ENCODE measurements at places on chromosomes 1 and 21.
A peak's percentile ranks its signal among the peaks of the same experiment; 100 is the strongest.

DNA sequence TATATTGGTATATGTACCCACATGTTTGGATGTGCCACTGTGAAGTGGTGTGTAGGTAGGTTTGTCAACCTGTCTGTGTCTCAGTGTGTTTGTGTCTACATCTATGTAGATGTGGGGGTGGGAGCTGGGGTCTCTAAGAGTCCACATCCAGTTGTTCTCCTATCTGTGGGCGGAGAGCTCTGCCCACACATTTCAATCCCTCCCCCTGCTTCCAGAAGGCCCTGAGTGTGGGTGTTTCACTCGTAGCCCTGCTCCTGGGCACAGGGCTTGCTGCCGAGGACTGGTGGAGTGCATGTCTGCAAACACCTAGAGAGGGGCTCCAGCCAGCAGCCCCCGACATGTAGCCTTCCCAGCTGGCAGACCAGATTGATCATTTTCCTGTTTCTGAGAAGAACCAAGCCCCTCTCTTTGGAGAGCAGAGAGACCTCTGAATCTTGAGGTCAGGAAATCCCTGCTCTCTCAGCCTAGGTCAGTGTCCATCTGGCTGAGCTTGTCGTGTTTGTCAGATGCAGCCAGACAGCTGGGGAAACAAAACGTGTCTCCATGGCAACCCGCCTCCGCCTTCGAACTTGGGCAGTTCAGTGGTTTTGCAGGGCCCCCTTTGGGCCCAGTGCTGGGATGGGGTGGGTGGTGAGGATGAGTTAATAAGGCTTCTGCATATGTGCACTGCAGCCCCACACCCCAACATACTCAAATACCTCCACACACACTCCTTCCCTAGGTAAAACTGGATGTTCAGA lies 31.2 kb upstream of the SYNC start:
- DNase-seq, result no peak

DNA sequence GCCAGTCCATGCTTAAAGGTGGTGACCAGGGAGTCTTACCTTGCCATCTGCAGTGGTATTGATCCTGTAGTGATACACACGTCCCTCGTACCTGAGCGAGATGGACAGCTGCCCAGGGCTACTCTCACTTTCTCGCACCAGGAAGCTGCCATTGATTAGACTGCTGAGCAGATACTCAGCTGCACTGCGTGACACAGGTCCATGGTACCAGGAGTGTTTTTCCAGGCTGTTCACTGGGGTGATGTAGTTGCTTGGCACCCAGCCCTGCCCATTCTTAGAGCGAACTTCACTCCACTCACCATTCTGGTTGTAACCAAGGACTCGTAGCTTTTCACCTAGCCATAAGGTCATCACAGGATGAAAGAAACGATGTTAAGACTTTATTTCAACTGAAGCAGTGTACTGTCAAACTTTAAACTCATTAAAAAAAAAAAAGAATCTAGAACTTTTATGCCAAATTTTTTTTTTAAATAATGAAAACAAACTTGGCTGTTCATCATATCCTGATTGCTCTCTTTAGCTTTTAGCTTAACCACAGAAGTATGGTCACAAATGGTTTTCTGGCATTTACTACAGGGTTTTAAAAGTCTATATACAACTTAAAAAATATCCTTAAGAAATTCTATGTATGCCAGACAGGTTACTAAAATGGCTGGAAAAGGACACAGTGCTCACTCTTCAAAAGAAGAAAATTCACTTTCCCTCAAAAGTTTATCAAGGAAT lies 44.6 kb downstream of the TOR3A start:
- no peak for DNase-seq

- no peak for DNase-seq
Measured at GRCh38 chr1:68442006-68442405, 7.7 kb downstream of the RPE65 start.

GRCh38 chr1:230778916-230779590 lies 31.9 kb downstream of the CAPN9 start:
- DNase-seq, result peak; percentile 49

DNA sequence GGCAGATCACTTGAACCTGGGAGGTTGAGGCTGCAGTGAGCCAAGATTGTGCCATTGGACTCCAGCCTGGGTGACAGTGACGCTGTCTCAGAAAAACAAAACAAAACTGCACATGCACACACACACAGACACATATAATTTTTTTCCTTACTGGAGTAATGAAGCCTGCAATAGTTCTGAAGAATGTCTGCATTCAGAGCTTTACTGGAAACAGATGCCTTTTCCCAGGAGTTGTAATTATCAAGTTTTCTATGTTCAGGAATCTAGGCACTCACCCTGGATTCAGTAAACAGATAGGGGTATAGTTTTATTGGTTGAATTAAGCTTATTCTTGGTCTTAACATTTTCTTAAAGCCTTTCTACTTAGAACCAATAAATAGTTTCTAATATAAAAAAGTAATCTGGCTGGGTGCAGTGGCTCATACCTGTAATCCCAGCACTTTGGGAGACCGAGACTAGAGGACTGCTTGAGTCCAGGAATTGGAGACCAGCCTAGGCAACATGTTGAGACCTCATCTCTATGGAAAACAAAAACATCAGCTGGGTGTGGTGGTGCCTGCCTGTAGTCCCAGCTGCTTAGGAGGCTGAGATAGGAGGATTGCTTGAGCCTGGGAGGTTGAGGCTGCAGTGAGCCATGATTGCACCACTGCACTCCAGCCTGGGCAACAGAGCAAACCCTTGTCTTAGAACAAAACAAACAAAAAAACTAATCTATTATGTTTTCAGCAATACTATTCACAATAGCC lies 15.8 kb downstream of the SPEN start:
- DNase-seq, result no peak

DNA sequence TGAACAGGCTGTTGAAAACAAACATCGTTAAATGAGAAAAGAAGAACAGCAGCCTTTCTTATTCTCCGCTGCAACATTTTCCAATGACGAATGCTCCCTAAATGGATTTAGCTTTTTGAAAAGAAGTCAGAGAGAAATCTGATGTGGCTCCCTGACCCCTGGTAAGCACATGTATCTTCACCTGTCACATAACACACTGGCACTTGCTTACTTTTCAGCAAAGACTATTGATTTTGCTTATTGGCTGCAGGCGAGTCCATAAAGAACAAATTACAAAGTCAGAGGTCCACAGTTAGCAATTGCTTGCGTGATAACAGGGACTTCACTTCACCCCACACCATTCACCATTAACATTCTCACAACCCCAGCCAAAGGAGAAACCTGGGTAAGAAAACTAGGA lies 362.8 kb downstream of the GPATCH2 start:
- DNase-seq, result no peak

GRCh38 chr1:172638885-172639831 lies 19.7 kb upstream of the FASLG start:
- DNase-seq, result peak; percentile 99

DNA sequence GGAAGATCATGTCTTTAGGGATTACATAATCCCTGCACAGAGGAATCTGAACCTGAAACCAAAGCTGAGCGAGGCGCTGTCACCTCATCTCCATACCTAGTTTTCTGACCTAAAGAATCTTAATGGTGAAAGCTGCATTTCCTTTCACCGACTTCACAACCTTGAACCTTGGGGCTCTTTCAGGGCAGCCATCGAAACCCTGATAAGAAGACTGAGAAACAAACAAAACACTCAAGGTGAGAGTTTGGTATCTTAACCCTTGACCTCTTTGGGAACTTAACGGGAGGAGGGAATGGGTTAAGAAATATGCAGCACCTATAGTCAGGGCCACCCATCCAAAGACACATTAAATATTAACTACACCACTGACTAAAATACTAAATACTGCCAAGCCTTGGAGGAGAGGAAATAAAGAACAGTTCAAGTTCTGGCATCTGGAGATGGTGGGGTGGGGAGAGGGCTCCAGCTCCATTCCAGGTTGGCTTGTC lies 2.0 kb downstream of the C1orf116 start:
- peak; percentile 58 for DNase-seq

GRCh38 chr1:32627596-32628162 lies 22.7 kb downstream of the ZBTB8OS start:
- DNase-seq, result no peak

DNA sequence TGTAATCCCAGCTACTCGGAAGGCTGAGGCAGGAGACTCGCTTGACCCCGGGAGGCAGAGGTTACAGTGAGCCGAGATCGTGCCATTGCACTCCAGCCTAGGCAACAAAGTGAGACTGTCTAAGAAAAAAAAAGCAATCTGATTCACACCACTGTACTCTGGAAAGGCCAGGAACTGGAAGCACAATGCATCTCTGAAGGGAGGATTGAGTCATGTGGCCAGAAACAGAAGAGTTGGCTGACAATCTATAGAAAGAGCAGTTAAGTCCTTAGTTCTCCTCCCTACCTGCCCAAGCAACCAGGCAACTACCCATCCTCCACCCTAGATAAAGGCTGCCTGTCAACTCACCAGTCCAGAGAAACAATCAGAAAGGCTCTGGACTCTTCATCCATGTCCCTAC lies 45.9 kb downstream of the PIK3R3 start:
- DNase-seq, result peak; percentile 53

- no peak for DNase-seq
Measured at GRCh38 chr1:198436276-198436675, 104.2 kb downstream of the ATP6V1G3 start.

DNA sequence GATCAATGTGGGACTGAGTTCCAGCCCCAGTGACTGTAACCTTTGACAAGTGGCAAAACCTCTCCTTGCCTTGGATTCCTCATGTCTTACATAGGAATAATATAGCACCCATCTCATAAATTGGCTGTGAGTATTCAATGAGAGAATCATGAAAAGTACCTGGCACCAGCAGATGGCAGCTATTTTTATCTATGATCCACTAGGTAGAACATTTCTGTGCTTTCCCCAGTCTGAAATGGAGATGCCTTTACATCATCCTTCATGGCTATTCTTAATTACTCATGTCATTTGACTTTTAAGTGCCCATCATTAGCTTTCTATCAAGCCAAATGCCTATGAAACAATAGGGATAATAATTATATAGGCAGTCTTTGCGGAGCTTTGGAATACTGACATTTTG lies 130.1 kb downstream of the TGFB2 start:
- DNase-seq, result peak; percentile 47

DNA sequence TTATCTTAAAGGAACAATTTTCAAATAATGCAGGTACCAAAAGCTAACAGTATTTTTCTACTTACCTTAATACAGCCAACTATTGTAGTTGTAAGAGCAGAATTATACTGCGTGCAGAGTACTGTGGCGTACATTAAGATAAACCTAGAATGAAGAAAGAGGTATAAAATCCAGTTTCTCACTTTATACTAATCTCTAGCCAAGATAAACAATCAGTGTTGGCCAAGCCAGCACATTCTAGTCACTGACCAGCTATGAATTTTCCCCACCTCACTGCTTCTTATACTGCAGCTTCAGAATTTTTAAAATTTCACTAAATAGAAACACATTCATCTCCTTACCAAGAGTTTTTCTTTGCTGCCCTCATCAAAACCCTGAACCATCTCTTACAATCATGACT lies 33.6 kb downstream of the SLC35D1 start:
- DNase-seq, result no peak

GRCh38 chr1:37038227-37039093 lies 4.1 kb upstream of the GRIK3 start:
- peak; percentile 29 for DNase-seq

- DNase-seq, result peak; percentile 89
Measured at GRCh38 chr1:219460896-219461815, 151.7 kb downstream of the ZC3H11B start.

- no peak for DNase-seq
Measured at GRCh38 chr1:227068883-227069282, 128.8 kb downstream of the COQ8A start.

GRCh38 chr1:20174937-20175666 lies 10.8 kb upstream of the UBXN10 start:
- no peak for DNase-seq

- DNase-seq, result peak; percentile 39
Measured at GRCh38 chr1:87149241-87150041, 179.2 kb upstream of the LMO4 start.

GRCh38 chr21:39915881-39916280 lies 48.6 kb downstream of the PCP4 start:
- no peak for DNase-seq

GRCh38 chr1:39091845-39092645 lies 65.9 kb downstream of the NDUFS5 start:
- DNase-seq, result peak; percentile 68

- DNase-seq, result no peak
Measured at GRCh38 chr21:18373606-18374005, 30.0 kb downstream of the TMPRSS15 start.

DNA sequence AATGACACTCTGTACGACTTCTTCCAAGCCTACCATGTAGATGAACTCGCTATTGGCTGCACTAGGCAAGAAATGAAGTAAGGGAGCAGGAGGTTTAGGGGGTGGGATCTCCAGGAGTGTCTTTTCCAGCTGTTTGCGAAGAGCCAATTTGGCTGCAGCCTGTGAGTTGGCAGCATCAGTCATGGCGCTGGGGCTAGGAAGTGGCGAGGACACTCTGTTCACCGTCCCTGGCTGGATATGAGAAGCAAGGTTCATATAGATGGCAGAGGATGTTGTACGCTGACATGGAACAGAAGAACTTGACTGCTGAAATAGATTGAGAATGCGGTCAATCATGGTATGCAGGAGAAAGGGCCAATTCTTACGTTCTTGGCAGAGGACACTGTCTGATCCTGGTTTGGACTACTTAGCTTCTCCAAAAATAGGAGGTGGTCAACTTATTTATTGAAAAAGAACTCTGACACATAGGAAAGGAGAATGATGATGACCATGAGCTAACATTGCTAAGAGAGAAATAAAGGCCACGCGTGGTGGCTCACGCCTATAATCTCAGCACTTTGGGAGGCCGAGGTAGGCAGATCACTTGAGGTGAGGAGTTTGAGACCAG lies 41.2 kb downstream of the SLC27A3 start:
- no peak for DNase-seq

GRCh38 chr1:1117469-1117831 lies 1.6 kb upstream of the C1orf159 start:
- DNase-seq, result no peak

DNA sequence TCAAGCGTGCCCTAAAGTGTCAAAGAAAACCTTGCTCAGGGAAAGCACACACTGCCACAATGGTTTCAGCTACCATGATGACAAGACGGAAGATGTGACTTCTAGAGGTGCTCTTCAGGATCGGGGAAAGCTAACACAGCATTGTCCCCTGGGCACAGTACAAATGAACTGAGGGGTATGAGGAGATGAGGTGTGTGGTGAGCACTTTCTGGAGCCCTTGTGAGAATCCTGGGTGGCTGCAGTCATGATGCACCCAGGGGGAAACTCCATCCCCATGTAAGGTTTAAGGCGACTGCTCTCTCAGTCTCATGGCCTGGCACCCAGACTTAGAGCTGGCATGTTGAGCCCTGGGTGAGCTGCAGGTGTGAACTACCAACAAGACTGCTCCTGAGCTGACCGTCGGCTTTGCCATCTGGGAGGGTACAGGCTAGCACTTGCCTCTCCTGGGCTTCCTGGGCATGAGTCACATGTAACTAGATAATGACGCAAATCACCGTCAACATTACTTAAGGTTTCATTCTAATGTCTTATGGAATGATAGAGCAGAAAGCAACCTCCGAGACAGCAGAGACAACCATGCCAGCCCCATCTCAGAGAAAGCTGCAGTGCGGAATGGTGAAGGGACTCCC lies 144.6 kb downstream of the CLIC6 start:
- DNase-seq, result peak; percentile 99
